ENCODE measurements at places on chromosomes 16 and 17. TPM values are rescaled to one million over a fixed set of nuclear protein-coding genes. Genes with fewer than 3 reads are reported as not detected.

GRCh38 chr17:34756637-34757021 lies 177.2 kb downstream of the TMEM132E start:
- DNase-seq, result no peak
- H3K27me3 ChIP-seq, result no peaks in the 10 kb centered on the region
- no peaks in the 10 kb centered on the region for H3K36me3 ChIP-seq
- H3K27ac ChIP-seq, result no peak overlapping the region
- no peaks in the 10 kb centered on the region for H3K4me1 ChIP-seq

DNA sequence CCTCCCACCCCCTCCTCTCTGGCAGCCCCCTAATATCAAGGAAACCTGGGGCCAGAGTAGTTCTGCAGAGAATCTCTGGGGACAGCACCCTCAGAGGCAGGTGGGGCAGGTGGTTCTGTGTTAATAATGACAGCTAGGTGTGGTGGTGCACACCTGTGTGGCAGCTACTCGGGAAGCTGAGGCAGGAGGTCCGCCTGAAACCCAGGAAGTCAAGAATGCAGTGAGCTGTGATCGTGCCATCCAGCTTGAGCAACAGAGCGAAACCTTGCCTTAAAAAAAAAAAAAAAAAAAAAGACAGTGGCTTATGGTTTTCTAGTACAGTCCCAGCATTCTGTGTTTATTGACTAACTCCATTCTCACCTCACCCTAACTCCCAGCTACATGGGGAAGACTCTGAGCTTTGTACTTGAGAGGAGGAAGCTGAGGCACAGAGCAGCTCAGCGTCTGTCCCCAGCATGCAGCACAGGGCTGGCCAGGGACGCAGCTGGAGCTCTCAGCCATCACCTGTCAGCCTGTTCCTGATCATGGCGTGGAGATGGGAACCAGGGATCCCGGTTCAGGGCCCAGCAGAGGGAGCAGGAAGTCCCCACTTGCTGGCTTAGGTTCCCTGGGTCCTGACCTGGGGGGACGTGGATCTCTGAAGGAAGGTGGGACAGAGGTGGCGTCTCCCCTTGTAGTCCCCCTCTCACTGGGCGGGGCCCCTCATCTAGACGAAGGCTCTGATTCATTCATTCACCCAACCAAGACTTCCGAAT lies 6.1 kb downstream of the DBNDD1 start:
- no peaks in the 10 kb centered on the region for H3K4me1 ChIP-seq
- no peak overlapping the region for H3K27ac ChIP-seq
- H3K4me3 ChIP-seq, result no peak overlapping the region
- no peaks in the 10 kb centered on the region for H3K27me3 ChIP-seq
- no peak for DNase-seq

DNA sequence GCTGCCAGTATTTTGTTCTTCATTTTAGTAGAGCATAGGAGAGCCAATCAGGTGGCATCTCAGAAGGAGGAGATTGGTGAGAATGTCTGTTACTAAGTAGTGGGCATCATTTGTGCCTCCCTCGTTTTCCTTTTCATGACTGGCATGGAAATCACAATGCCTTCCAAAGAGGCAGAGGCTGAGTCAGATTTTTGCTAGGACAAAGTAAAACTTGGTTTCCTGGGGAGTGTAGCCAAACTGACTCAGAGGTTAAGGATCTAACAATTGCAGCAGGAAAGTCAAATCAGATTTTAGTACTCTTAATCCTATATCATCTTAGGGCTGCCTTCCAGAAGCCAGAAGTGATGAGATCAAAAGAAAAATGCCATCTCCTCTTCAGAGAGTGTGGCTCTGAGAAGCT lies 138.7 kb downstream of the ANKFN1 start:
- H3K27ac ChIP-seq, result no peak overlapping the region
- H3K4me3 ChIP-seq, result no peak overlapping the region
- H3K27me3 ChIP-seq, result no peaks in the 10 kb centered on the region

DNA sequence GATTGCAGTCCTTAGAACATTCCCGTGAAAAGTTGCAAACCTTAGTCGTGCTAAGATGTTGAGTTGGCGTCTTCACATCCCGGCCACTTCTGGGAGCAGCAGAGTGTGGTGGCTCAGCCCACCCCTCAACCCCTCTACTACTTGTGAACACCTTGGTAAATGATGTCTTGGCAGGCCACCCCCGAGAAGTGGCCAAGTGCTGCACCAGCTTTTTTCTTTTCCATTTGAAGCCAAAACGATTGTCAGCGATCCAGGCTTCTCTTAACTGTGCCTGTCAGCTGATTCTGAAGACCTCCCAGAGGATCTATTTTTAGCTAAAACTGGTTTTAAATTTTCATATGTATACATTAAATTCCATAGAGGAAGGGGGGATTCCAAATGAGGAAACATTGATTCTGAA lies 247.5 kb downstream of the CDH13 start:
- no peak overlapping the region for H3K4me3 ChIP-seq
- no peaks in the 10 kb centered on the region for H3K36me3 ChIP-seq
- no peaks in the 10 kb centered on the region for H3K4me1 ChIP-seq
- DNase-seq, result no peak
- no peak overlapping the region for H3K27ac ChIP-seq

GRCh38 chr16:4847774-4848587 lies 700 bp downstream of the UBN1 start:
- H3K36me3 ChIP-seq, result no peaks in the 10 kb centered on the region
- peaks cover 17% of the 10 kb centered on the region for H3K4me1 ChIP-seq
- DNase-seq, result peak; percentile 83
- H3K4me3 ChIP-seq, result peak overlapping the region; percentile 90
- H3K27me3 ChIP-seq, result no peaks in the 10 kb centered on the region

DHRS7C gene
- not detected for total RNA-seq

DNA sequence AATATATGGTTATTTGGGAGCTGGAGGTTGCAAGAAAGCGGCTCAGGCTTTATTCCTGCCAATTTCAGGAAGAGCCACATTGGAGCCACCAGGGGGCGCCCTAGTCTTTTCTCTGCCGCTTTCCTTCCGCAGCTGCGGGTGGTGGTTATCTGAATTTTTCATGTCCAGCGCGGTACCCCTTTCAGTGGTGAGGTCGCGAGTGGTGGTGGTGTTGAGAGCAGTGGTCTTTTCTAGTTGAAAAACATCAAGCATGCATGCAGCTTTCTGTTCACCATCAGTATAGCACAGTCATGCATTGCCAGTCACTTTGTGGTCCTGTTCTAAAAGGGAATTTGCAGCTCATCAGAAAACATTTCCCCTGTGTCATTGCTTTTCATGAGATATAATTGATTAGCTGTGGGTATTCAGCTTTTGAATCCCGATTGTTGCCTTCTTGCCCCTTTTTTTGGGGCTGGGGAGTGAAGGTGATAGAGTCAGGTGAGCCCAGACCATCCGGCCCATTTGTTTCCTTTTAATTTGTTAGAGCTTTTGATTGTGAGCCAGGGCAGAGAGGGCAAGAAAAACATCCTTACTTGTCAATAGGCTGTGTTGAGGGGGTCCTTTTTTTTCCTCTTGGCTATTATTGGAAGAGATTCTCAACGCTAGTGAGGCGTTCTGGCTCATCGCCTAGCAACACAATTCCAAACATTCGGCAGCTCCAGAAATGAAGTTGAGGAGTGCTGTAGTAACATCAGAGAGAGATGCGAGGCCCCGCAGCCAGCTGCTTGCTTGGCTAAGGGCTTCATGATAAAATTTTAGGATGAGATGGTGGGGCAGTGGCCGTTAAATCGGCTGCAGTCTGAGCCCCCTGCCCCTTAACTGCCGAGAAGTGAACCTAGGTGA lies 119.0 kb downstream of the SNX29 start:
- no peaks in the 10 kb centered on the region for H3K27me3 ChIP-seq
- H3K36me3 ChIP-seq, result no peaks in the 10 kb centered on the region
- no peak overlapping the region for H3K4me3 ChIP-seq
- DNase-seq, result peak; percentile 58

DNA sequence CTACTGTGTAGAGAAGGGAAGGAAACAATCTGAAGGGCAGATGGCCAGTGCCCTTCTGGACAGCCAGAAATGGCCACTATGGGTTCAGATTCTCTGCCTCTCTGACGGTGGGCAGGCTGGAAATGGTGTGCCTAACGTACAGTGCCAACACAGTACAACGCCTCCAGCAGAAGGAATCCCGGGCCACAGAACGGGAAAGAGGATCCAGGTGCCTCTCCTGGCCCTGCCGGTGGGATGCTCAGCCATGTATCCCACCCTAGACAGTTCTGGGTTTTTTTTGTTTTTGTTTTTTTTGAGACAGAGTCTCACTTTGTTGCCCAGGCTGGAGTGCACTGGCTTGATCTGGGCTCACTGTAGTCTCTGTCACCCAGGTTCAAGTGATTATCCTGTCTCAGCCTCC lies 71.5 kb downstream of the SLC5A11 start:
- H3K4me3 ChIP-seq, result no peak overlapping the region
- no peak overlapping the region for H3K27ac ChIP-seq
- DNase-seq, result no peak

CNP gene
- 26.8 TPM for total RNA-seq

DNA sequence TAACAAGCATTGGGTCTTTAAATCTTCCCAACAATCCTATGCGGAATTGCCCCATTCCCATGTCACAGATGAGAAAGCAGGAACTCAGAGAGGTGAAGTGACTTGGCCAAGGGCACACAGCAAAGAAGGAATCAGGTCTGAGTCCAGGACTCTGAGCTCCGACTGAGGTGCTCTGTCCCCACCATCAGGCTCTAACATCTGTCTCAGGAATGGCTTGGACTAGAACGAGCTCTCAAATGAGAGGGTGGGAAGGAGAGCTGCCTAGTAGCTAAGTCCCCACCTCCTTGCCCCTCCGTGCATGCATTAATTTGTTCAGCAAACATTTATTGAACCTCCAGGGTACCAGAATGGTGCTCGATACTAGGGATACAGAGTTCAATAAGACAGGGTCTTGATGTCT lies 26.7 kb downstream of the ABCC3 start:
- no peaks in the 10 kb centered on the region for H3K36me3 ChIP-seq
- H3K27me3 ChIP-seq, result no peaks in the 10 kb centered on the region
- DNase-seq, result no peak
- peak overlapping the region; percentile 71 for H3K27ac ChIP-seq
- H3K4me3 ChIP-seq, result no peak overlapping the region

DNA sequence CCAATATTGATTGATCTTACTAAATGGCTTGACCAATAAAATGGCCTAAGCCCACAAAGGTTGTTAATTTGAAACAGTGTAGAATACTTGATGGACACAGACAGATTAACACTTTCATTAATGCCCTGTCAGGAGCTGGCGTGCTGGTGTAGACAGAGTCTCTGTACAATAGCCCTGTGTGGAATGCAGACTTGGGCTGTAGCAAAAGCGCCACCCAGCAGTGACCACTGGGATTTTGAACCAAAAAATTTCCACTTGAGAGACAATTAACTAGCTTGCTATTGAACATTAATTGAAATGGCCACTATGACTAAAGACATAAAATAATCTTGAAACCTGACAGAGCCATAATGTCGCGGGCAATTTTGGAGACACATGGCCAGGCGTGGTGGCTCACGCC lies 19.7 kb upstream of the GUCY2D start:
- no peaks in the 10 kb centered on the region for H3K27me3 ChIP-seq
- no peaks in the 10 kb centered on the region for H3K4me1 ChIP-seq
- no peak for DNase-seq
- H3K4me3 ChIP-seq, result no peak overlapping the region
- H3K36me3 ChIP-seq, result no peaks in the 10 kb centered on the region

DNA sequence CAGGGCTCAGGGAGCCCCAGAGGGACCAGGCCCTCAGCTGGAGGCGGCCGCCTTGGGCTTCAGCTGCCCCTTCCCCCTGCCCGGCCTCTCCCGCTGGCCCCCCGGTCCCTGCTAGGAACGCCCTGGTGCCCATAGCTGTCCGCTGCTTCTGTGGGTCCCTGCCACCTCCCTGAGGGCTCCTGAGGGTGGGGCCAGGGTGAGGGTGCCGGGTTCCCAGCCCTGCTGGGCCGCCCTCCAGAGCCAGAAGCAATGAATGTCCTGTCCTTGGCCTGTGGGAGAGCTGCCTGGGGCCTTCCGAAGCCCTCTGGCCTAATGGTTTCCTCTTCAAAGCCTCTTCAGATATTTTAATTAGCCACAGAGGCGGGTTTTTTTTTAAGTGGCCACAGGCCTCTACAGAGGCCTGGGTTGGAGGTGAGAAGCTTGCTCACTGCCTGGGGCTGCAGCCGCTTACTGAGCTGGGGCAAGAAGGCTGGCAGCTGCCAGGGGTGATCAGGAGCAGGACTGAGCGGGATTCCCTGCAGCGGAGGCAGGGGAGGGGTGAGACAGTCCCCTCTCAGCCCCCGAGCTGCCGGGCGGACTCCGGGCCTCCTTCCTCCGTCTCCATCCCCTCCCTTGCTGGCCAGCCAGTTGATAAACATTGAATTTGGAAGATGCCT lies 9.9 kb downstream of the CENPX start:
- no peaks in the 10 kb centered on the region for H3K4me1 ChIP-seq
- no peaks in the 10 kb centered on the region for H3K36me3 ChIP-seq
- no peak overlapping the region for H3K4me3 ChIP-seq
- no peak for DNase-seq

- no peak overlapping the region for H3K27ac ChIP-seq
- DNase-seq, result no peak
- H3K36me3 ChIP-seq, result no peaks in the 10 kb centered on the region
- H3K27me3 ChIP-seq, result no peaks in the 10 kb centered on the region
- no peak overlapping the region for H3K4me3 ChIP-seq
- H3K4me1 ChIP-seq, result no peaks in the 10 kb centered on the region
Measured at GRCh38 chr16:54926166-54926838, 4.4 kb upstream of the IRX5 start.

GRCh38 chr17:13265311-13265710 lies 247.5 kb upstream of the ELAC2 start:
- no peak overlapping the region for H3K4me3 ChIP-seq
- no peaks in the 10 kb centered on the region for H3K36me3 ChIP-seq
- H3K27ac ChIP-seq, result no peak overlapping the region
- no peaks in the 10 kb centered on the region for H3K27me3 ChIP-seq
- no peaks in the 10 kb centered on the region for H3K4me1 ChIP-seq

TMEM231 gene
- total RNA-seq, result 4.1 TPM

DNA sequence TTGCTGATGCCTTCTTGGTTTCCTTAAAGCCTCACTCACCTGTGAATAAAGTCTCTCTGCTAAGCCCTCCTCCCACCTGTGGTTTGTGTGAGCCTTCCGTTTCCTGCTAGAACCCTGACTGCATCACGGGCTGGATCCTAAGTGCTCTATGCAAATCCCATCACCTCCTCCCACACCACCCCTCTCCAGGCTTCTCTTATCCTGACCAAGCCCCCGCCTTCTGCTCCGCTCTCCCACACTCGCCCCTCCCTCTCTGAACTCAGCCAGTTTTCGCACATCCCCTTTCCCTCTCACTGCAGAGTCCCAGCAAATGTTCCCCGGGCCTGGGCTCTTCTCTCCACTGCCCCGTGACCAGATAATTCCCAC lies 51.8 kb downstream of the PIMREG start:
- no peaks in the 10 kb centered on the region for H3K4me1 ChIP-seq
- no peaks in the 10 kb centered on the region for H3K36me3 ChIP-seq
- no peaks in the 10 kb centered on the region for H3K27me3 ChIP-seq
- H3K27ac ChIP-seq, result no peak overlapping the region

DNA sequence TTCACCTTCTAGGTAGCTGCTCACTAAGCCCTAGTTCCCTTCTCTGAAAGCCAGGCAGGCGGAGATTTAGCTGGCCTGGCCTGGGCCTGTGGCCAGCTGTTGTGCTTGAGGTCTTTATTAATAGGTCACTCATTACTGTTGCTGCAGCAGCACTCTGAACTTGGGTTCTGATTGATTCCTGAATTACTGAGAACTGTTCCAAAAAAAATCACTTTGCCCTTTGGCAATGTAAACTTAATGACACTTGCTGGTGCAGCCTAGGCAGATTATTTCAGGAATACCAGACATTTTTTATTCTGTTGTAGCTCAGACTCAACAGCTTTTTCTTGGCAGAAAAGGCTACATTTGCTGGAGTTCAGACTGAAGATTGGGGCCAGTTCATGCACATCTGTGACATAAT lies 2.7 kb downstream of the TOM1L1 start:
- no peaks in the 10 kb centered on the region for H3K27me3 ChIP-seq
- H3K36me3 ChIP-seq, result no peaks in the 10 kb centered on the region
- peaks cover 31% of the 10 kb centered on the region for H3K4me1 ChIP-seq
- peak; percentile 81 for DNase-seq
- no peak overlapping the region for H3K4me3 ChIP-seq
- H3K27ac ChIP-seq, result no peak overlapping the region

Measured in pancreas (tissue), 10 donors.